Activated T-helper 2 cell treated with anti-CD3 and anti-CD28 coated beads, Interferon-gamma antibody, Interleukin-2, Interleukin-4, amounts not matched to agents 10 μg/mL and 5 μg/mL and 100 μg/mL, durations not matched to agents 14 hours and 24 hours and 36 hours (primary cell): ENCODE measurements at places on chromosomes 1 and 21. TPM values are rescaled to one million over a fixed set of nuclear protein-coding genes. Genes with fewer than 3 reads are reported as not detected.

The RCC2 gene
- 202 and 203 TPM in 2 replicates for total RNA-seq

The LRRC38 gene
- total RNA-seq: not detected in 2 replicates

The CIART gene
- 4.2 TPM in 2 replicates for total RNA-seq

The DSCAM gene
- total RNA-seq: not detected in 2 replicates

The HSF2BP gene
- 0.97 and 1.1 TPM in 2 replicates for total RNA-seq

The GBP1 gene
- 35.3 and 40.0 TPM in 2 replicates for total RNA-seq

The CD164L2 gene
- not detected in 2 replicates for total RNA-seq

The RUNX1 gene
- total RNA-seq: 120 and 121 TPM in 2 replicates

The SPATA45 gene
- total RNA-seq: 0.41 TPM in 1 of 2 replicates, not detected in the other

The IPO9 gene
- 64.7 and 66.7 TPM in 2 replicates for total RNA-seq

The GNAT2 gene
- total RNA-seq: 0.18 TPM in 1 of 2 replicates, not detected in the other

The PPFIA4 gene
- 33.4 and 35.1 TPM in 2 replicates for total RNA-seq

The ACKR1 gene
- total RNA-seq: not detected in 2 replicates

The ATP1A4 gene
- 0.41 and 0.55 TPM in 2 replicates for total RNA-seq

The ARMH1 gene
- total RNA-seq: 139 and 157 TPM in 2 replicates

The RHD gene
- not detected in 2 replicates for total RNA-seq

The TMEM183A gene
- 74.7 and 75.8 TPM in 2 replicates for total RNA-seq

The RSPH1 gene
- total RNA-seq: not detected in 2 replicates

The PDZK1 gene
- 0.21 TPM in 1 of 2 replicates, not detected in the other for total RNA-seq

The CD2 gene
- 284 and 304 TPM in 2 replicates for total RNA-seq

The C8B gene
- not detected in 2 replicates for total RNA-seq

The ANKRD35 gene
- 0.23 and 0.37 TPM in 2 replicates for total RNA-seq

The SPATA46 gene
- not detected in 2 replicates for total RNA-seq
